ENCODE measurements at places on chromosomes 11 and 22.

- peak; percentile 63 for DNase-seq
These were observed 3.3 kb downstream of the BRD1 start for GRCh38 chr22:49824185-49824925.

DNA sequence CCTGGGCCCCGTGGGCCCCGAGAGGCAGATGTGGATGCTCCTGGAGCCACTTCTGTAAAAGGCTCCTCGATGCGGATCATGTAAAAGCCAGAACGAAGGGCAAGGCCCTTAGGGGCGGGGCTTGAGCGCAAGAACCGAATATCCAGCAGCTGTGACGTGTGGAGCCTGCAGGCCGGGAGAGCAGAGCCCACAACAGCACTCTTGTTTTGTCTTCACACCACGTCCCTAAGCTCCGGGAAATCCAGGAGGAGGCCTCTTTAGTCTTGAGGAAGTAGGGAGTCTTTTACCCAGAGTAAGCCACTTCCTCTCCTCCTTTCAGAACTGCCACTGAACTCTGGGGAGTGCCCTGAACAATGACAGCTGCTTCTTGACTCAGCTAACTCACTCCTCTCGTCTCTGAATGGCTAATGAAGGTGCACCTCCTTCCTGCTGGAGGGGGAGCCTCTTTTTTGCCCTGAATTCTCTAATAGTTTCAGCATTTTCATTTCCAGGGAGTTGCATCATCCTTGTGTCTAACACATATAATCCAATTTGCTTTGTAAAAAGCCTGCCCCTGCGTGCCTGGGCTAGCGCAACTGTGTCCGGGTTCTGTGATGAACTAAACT lies 12.5 kb downstream of the L3MBTL2 start:
- peak; percentile 74 for DNase-seq

GRCh38 chr11:110908401-110909105 lies 196.3 kb upstream of the ARHGAP20 start:
- no peak for DNase-seq

DNA sequence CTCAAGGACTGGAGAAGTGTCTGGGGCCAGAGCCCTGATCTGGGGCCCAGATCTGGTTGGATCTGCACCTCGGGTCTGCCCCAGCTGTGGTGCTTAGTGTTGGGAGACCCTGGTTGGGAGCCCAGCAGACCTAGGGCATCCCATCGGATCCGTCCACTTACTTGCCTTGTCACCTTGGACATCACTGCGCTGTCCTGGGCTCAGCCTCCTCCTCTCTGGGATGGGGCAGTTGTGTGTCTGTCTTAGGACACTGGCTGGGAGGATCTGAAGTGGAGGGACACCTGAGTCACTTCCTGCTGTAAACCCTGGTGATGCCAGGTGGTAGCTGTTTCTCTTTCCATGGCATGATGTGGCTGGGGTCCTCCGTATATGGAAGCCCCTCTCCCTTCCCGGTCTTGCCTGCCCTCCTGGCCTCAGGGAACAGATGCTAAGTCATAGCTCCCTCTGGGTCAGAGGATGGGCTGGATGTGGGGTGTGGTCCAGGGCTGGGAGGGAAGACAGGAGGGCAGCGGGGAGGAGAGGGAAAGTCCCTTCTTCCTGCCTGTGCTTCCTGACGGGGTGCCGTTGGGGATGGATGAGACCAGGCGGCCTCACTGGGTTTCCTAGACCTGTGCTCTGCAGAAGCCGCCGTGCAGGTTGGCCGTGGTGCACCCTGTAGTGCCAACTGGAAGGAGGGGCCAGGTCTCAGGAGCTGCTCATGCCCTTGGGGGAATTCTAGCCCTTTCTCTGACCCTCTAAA lies 12.1 kb upstream of the OMP start:
- no peak for DNase-seq

DNA sequence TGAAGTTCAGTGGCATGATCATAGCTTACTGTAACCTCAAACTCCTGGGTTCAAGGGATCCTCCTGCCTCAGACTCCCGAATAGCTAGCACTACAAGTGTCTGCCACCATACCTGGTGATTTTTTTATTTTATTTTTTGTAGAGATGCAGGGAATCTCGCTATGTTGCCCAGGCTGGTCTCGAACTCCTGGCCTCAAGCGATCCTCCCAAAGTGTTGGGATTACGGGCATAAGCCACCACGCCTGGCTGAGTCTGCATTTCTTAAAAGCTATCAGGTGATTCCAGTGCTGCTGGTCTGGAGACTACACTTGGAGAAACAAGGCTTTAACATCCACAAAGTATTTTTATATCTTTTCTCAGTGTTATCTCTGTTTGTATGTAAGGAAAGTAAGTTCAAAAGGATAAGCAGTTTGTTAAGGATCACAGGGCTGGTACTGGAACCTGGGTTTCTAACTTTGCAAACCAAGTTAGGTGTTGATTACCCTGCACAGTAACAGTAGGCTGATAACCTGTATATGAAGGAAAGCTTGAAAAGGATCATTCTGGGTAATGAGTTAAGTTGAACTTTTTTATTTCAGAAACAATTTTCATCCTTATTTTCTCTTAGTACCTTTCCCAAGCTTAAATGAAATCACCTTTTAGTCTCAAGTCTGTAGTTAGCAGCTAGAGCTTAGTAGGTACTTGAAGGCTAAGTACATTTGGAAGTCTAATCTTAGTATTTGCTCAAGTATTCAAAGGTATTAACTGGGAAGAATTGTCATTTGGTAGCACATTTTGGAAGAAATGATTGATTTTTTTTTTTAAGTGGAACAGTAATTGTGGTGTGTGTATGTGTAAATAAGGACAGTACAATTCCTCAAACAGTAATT lies 12.5 kb downstream of the ACER3 start:
- DNase-seq = no peak

DNA sequence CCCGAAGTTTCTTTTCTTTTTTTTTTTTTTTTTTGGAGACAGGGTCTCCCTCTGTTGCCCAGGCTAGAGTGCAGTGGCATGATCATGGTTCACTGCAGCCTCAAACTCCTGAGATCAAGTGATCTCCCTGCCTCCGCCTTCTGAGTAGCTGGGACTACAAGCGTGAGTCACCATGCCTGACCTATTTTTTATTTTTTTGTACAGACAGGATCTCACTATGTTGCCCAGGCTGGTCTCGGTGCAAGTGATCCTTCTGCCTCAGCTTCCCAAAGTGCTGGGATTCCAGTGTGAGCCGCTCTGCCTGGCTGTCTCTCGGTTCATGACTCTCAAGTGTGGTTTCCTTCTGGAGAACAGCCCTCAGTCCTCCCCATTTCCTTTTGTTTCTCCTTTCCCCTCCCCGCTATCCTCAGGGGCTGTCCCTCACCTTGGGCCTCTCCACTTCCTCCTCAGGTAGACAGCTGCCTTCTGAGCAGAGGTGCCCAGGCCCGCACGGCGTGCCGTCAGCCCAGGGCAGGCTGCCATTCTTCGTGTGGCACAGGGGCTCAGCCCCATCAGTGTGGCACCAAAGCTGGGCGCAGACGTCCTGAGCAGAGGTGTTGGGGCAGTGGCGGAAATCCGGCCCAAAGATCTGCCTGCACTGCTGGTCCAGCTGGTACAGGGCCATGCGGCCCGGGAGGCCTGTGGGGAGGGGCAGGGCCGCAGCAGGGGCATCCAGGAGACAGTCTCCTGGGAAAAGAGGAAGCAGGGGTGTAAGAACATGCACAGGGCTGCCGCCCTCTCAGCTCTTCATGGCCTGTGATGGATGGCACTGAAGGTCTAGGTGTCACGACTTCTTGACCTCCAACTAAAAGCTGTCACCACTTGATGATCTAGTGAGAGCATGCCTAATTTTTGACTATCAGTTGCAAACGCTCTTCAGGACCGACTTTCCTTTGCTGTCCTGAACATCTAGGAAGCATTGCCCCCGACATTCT lies 14.0 kb downstream of the ADAMTS8 start:
- DNase-seq = no peak

- no peak for DNase-seq
These were observed 30.9 kb downstream of the C22orf31 start for GRCh38 chr22:29030618-29031226.

GRCh38 chr22:48186146-48186790 lies 1423.8 kb downstream of the TBC1D22A start:
- DNase-seq = no peak

DNA sequence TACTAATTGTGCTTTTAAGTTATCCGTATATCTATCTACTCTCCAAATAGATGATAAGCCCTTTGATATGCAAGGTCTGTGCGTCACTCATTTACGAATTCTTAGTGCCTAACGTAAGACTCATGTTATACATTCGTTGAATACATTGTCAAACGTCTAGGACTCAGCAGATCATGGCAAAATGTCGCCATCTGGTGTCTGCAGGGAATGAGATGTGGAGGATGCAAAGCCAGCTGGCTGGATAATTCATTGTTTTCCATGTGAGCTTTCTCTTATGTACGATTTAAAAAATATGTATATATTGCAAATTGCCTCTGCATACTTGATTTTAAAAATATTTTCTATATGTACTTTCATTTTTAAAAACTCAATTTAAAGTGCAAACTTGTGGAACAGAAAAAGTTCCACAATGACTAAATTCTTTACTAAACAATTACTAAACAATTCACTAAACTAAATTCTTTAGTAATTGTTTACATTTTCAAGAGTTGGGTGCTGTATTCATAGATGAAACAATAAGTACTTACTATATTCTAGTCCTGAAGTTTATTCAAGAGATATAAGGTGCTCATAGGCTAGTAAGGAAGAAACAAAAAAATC lies 33.8 kb downstream of the ZNF202 start:
- peak; percentile 53 for DNase-seq

- DNase-seq = no peak
These were observed 3.1 kb downstream of the VEGFB start for GRCh38 chr11:64237484-64237951.

- no peak for DNase-seq
These were observed 26.4 kb upstream of the ELFN2 start for GRCh38 chr22:37453696-37454095.

GRCh38 chr22:47310601-47311000 lies 548.2 kb downstream of the TBC1D22A start:
- no peak for DNase-seq

DNA sequence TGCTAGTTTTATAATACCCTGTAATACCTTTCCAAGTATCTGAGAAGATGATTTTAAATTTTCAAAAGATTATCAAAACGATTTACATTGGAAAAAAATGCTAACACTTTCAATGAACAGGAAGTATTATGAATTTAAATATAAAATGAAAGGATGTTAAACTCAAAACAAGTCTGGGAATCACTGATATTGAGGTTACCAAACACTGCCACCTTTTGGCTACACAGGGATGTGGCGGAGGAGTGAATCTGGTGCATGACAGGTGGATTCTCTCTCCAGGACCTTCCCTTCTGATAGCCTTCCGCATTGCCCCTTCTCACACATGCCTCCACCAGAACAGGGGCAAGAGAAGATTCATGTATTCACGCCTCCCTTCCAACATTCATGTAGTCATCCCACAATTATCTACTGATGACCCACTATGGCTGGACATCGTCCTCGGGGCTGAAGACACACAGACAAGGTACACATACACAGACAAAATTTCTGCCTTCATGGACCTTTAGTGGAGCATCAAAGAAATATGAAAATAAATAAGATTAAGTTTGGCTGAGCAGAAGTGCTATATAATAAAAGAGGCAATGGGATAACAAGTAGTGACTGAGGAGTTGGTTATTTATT lies 34.7 kb downstream of the ATG16L2 start:
- peak; percentile 49 for DNase-seq
